Tibial nerve (tissue), 4 donors: ENCODE measurements at places on chromosomes 5 and 9. TPM values are rescaled to one million over a fixed set of nuclear protein-coding genes. Genes with fewer than 3 reads are reported as not detected.

- DNase-seq, result no peak
These were observed 102.9 kb downstream of the LIFR start for GRCh38 chr5:38453506-38453905.

DNA sequence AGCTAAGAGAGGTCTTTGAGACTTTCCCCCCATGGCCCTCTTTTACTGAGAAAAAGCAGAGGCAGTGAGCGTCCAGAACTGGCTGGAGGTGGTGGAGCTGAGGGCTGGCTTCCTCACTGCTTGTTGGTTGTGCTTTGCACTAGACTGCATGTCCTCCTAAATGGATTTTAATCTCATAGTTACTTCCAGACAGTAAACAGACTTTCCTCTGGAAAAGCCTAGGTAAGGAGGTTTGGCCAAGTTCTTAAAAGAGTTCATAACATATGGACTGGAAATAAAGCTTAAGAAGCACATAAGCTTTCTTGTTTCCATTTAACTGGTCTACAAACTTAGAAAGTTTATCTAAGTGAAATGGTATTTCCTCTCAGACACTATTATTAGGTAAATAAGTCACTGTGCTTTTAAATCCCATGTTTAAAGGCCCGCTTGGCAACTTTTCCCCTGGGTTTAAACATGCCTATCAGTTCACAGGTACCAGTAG is 2.0 kb downstream of the ASPN start:
- DNase-seq, result no peak

GRCh38 chr9:97508852-97509251 is 7.4 kb downstream of the TMOD1 start:
- DNase-seq, result no peak

GRCh38 chr5:17452936-17453335 is 45.1 kb upstream of the TAF11L2 start:
- no peak for DNase-seq

DNA sequence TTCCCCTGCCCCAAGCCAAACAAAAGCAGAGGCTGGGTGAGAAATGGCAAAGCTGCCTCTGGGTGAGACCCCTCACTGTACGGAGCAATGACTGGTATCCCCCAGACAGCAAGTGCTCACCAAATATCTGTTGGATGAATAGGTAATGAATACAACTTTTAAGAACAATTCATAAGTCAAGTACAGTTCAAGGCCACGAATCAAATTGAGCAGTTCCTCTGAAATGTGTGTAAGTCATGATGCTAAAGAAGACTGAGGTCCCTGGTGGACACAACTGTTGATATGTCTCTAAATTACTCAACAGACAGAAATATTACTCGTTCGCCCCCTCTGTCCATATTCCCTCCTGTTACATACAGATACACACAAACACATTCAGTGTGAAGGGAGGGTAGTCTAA is 160.7 kb downstream of the GLIS3 start:
- DNase-seq, result no peak

- no peak for DNase-seq
These were observed 290.5 kb upstream of the RASA1 start for GRCh38 chr5:86977190-86977589.

MROH2B gene
- total RNA-seq, result not detected

GRCh38 chr5:154112255-154112654 is 73.5 kb downstream of the MFAP3 start:
- no peak for DNase-seq

DNA sequence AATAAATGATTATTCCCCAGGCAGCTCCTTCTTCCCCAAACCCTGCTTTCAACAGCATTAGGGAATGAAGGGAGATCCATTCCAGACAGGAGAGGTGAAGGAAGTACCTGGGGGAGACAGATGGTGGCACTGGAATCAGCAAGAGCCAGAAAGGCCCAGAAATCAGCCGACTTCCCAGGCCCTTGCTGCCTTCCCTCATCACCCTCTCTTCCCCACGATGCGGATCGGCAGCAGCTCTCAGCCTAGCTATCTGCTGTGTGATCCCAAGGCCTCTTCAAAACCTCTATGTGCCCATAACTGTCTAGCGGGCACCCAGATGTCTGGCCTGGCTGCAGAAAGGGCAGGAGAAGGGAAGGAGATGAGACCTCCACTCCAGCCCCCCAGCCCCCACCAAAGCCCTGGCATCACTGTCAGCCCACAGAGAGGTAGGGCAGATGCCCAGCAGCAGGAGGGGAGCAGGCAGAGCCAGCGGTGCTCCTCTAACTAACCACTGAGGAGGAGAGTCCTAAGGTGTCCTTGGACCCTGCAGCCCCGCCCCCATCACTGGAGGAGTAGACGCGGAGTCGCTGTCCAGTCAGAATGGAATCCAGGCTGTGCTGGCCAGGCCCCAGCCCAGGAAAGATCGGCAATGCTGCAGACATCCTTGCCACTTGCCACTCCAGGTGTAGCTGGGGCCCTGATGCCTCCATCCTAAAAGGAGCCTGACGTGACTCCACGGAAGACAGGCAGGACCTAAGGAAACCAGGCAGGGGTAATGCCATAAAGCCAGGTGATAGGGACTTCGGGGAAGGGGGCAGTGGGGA is 12.7 kb downstream of the CNTFR start:
- DNase-seq, result no peak
